ENCODE measurements at places on chromosomes 3 and 15.

- no peak for DNase-seq
These were observed 25.1 kb downstream of the SLC6A20 start for GRCh38 chr3:45771166-45771775.

- DNase-seq: peak; percentile 10
These were observed 87.5 kb downstream of the ATP2B2 start for GRCh38 chr3:10417847-10418246.

DNA sequence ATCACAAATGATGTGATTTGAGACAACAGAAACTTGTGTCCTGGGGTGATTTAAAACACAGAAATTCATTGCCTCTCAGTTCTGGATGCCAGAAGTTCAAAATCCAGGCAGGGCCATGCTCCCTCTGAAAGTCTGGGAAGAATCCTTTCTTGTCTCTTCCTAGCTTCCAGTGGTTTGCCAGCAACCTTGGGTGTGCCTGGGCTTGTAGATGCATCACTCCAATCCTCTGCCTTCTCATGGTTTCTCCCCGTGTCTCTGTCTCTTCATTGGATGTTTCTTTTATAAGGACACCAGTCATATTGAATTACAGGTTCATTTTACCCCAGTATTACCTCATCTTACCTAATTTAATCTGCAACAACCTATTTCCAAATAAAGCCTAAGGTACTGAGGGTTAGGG is 16.7 kb downstream of the ZPLD1 start:
- no peak for DNase-seq

DNA sequence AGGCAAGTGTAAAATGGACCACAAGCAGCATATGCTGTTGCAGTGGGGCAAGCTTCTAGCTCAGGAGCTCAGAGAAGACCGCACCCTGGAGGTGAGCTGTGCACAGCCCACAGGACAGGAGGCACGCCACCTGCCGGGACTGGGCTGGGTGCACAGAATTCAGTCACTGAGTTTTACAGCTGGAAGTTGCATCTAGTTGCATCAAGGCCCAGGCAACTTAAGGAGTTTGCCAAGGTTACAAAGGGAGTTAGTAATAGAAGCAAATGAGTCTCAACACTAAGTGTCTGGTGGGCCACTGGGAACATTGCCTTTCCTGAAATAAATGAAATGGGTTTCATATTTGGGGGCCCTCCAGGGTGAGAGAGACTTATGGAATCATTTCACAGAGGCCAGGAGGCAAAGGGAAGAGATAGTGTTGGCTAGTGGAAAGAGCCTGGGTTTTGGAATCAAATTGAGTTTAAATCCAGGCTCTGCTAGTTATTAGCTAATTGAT is 36.0 kb upstream of the TIMP4 start:
- peak; percentile 77 for DNase-seq

DNA sequence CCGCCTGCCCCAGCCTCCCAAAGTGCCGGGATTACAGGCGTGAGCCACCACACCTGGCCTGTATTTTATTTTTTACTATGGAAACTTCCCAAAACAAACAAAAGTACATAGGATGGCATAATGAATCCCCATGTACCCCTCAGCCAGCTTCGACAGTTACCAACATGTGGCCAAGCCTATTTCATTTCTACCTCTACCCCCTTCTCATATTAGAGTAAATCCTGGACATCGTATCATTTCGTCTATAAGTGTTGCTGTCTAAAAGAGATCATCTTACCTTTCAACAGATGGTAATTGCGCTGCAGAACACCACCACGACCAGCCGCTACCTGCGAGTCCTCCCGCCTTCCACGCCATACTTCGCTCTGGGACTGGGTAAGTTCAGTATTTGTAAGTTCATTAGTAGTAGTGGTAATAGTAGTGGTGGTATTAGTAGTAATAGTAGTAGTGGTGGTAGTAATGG is 44.9 kb downstream of the DLEC1 start:
- DNase-seq: no peak

GRCh38 chr3:175020101-175020500 is 161.0 kb downstream of the NAALADL2 start:
- DNase-seq: peak; percentile 7

GRCh38 chr15:55255714-55256113 is 33.9 kb downstream of the RAB27A start:
- DNase-seq: no peak

DNA sequence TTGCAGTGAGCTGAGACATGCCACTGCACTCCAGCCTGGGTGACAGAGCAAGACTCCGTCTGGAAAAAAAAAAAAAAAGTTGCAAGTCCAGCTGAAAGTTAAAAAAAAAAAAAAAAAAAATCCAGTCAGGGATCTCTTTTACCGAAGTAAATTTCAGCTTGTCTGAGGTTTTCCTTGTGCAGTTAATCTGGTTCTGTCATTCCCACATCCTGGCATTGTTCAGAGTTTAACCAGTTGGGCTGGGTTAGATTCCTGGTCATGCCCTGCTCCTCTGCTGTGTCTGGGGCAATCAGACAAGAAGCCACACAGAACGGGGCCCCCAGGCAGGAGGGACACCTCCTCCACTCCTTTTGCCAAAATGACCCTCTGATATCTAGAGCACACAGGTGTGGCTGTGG is 84.1 kb upstream of the KLHL25 start:
- no peak for DNase-seq

DNA sequence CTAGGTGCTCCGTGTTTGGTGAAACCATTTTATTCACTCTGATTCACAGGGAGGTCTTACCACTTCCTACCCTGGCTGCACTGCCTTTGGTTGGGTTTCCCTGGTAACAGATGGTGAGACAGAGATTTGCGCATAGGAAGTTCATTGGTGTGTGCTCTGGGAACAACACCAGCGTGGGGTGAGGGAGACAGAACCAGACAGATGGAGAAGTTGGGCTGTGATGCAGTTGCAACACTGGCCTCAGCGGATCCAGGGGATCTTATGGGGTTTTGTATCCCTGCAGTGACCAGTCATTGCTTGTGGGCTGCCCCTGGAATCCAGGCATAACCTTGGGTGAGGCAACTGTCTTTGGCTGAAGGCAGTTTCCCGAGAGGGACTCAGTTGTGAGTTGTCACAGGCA is 12.5 kb upstream of the IL16 start:
- DNase-seq: no peak

- peak; percentile 38 for DNase-seq
These were observed 112.8 kb upstream of the MEF2A start for GRCh38 chr15:99452728-99453636.

GRCh38 chr15:28051955-28052633 is 47.0 kb downstream of the OCA2 start:
- no peak for DNase-seq

- peak; percentile 80 for DNase-seq
These were observed 1.3 kb upstream of the USP3 start for GRCh38 chr15:63502843-63503738.

- DNase-seq: no peak
These were observed 1010.8 kb downstream of the OTOL1 start for GRCh38 chr3:162507397-162507796.

DNA sequence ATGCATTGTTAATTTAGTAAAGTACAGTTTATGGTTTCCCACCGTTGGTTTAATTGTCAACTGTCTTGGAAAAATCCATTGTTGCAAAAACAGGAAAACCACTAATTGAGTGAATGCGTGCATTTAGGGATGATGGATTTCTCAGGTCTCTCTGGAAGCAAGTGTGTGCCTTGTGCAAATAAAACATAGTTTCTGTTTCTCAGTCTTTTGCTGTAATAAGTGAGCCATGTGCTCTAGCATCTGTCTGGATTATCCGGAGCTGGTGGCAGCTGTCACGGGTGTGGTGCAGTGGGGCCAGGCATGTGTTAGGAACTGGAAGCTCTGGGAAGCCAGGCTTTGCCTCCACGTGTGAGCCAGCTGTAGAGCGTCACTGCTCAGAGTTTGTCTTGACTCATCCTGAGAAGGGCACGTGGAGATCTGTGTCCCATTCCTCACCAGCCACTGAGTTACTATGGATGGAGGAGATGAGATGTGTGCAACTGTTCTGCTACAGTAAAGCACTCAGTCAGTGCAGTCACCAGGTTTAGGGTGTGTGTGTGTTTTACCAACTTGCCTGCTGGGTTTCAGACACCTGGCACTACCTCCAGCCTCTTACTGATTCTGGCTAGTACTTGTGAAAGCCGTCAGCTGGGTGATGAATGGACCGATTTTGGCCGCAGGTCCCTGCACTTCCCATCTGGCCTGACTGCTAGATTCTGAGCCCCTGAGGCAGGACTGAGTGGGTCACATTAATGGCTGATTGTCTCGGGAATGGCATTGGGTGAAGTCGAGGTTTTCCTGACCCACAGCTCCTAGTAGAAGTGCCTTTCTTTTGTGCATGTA is 7.2 kb downstream of the APBA2 start:
- DNase-seq: no peak

DNA sequence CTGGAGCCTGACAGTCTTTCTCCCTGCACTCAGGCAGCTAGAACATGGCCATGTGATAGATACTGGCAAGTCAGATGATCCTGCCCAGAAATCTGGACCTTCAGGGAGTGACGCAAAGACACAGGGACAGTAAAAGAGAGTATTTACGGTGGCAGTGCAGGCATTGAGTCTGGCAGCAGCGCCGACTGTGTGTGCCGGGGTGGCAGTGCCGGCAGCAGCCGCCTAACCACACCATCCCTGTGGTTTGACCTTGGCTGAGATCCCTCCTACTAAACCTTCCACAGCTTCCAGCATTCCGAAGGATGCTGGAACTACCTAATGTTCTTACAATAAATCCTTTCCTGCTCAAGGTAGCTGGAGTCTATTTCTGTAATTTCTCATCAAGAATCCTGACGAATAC is 4.6 kb upstream of the TSPAN3 start:
- no peak for DNase-seq

DNA sequence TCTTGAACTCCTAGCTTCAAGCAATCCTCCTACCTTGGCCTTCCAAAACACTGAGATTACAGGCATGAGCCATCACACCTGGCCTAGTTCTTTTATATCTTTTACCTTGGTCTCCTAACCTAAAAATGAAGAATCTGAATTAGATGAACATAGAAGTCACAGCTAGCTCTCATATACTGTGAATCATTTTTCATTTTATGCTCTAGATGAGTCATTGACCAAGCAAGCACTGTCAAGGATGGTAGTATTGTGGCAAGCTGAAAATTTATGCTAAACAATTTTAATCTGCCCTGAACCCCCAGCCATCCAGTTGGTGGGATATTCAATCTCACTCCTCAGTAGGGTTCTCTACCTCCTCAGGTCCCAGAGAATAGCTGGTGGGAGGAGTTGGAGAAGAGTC is 48.3 kb upstream of the DNAJC13 start:
- DNase-seq: no peak

DNA sequence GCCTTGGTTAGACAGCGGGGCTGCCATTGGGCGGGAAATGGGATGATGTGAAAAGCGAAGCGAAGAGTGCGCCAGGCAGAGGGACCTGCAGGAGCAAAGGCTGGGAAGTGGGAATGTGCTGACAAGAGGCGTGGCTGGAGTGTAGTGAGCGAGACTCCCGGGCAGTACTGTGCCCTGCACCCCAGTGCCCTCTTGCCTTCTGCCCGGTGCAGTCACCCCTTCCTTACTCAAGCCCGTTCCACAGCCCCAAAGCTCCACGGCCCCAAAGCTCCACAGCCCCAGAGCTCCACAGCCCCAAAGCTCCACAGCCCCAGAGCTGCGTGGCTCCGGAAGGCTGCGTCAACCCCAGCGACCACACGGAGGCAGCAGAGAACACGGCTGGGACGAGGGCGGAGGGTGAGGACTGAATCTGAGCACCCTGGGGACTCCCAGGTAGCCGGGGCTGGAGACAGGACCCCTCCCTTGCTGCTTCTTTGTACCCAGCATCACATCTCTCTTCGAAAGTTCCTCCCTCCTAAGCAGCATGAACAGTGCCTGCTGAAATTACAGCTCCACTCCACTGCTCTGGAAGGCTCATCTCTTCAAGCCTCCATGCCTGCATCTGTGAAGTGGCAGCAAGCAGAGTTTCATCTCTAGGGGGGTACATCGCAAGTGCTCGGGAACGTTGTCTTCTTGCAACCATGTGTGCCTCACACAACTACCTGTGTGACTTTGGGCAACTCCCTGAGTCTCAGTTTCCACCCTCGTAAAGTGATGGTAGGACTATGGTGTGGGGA is 108.9 kb downstream of the FBLN2 start:
- DNase-seq: no peak

GRCh38 chr3:112615989-112616731 is 24.8 kb downstream of the CCDC80 start:
- no peak for DNase-seq

DNA sequence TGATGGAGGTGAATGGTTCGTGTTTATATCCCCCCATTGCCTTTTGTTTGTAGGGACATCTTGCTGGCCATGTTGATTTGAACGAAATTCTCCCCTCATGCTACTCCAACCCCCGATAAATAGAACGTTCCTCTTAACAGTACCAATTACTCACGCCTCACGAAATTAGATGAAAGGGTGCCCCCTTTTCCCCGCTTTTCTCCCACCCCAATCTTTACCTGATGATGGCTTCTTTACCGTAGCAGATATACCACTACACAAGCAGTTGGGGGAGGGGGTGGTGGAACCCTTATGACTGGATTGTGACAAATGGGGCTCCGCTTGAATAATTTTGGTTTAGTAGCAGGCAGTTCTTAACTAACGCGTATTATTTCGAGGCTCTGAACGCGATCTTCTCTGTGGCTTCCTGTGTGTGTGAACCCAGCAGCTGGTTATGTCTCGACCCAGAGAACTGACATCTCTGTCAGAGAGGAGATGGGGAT is 1.1 kb downstream of the PIAS1 start:
- peak; percentile 43 for DNase-seq

- peak; percentile 22 for DNase-seq
These were observed 68.9 kb downstream of the FOXP1 start for GRCh38 chr3:71514621-71515020.

GRCh38 chr3:115628075-115628412 is 4.7 kb downstream of the GAP43 start:
- no peak for DNase-seq

- peak; percentile 91 for DNase-seq
These were observed 7.2 kb downstream of the CD276 start for GRCh38 chr15:73691396-73691795.

- no peak for DNase-seq
These were observed 44.4 kb downstream of the SRPRB start for GRCh38 chr3:133850034-133850433.

- peak; percentile 19 for DNase-seq
These were observed 423.6 kb upstream of the TPM1 start for GRCh38 chr15:62618846-62619504.

DNA sequence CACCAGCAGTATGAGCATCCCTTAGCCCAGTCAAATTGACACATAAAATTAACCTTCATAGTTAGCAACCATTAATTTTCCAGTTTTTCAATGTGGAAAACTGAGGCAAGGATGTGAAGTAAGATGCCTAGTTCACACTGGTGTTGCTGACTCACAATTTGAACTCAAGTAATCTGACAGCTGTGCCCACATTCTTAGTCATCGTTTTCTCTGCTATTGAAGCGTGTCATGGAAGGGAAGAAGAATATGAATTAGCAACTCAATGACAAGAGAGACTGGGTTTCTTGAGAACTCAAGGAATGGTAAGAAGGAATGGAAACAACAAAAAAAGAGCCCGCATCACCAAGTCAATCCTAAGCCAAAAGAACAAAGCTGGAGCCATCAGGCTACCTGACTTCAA is 261.4 kb downstream of the EPHA3 start:
- DNase-seq: no peak

Data from fibroblast of the aortic adventitia (primary cell).